ENCODE measurements at places on chromosomes 5 and 9.

DNA sequence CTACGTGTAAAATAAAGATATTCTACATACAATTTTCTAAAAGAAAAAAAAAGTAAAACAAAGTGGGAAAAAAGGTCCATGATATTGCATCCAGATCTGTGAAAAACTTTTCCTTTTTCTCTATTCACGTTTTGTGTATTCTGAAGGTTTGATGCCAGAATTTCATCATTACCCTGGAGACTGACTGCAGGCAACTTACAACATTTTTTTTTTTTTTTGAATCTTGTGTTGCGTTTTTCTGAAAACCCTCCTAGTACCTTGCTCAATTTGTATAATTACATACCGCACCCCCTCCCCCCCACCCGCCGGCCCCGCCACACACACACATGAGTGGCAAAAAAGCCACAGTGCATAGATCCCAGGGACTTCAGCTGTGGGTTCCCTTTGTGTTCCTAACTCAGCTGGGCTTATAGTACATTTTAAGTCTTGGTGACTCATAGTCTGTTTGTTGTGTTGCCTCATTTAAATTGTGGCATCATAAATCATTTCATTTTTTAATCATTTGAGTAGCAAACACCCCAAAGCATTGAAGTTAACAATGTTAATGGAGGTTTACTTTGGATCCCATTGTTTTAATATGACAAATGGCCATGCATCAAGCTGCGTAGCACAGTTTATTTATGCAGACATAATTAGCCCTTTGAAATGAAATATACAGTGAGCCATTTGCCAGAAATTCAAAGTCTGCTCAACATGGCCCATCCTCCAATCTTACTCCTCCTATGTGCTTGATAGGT, 36.0 kb downstream of the PRDM6 start:
- DNase-seq = no peak

GRCh38 chr5:60821488-60822284, 22.4 kb downstream of the ELOVL7 start:
- no peak for DNase-seq

DNA sequence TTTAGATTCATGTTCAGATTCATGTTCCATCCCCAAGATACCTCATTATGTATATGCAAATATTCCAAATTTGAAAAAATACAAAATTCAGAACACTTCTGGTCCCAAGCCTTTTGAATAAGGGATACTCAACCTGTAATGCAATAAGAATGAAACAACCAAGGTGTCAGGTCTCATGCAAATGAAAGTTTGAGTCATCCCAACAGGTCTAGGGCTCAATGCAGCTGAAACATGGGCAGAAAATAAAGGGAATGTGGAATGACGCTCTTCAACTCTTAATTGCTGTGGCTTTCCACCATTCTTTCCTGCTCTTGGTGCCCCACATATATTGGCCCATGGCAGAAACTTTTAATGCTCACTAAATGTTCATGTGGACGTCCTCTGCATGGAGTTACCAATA, 107.3 kb upstream of the DAPK1 start:
- no peak for DNase-seq

DNA sequence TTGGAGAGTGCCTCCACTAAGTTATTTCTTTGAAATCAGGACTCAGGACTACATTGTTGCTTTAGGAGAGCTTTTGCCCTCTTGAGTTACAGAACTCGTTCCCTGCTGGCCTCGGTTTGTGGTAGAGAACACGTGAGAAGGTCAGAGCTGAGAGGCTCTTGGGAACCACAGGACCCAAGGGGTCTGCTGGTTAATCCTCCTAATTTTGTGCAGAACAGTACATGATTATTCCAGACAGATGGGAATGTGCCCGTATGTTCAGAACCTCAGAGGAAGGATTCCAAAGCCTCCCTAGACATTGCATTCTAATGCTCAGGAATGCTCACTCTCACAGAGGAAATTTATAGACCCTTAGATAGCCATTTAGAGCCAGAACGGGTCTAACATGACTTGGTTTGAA, 25.2 kb upstream of the BASP1 start:
- DNase-seq = no peak

GRCh38 chr5:27240791-27241190, 202.4 kb upstream of the CDH9 start:
- DNase-seq = no peak

DNA sequence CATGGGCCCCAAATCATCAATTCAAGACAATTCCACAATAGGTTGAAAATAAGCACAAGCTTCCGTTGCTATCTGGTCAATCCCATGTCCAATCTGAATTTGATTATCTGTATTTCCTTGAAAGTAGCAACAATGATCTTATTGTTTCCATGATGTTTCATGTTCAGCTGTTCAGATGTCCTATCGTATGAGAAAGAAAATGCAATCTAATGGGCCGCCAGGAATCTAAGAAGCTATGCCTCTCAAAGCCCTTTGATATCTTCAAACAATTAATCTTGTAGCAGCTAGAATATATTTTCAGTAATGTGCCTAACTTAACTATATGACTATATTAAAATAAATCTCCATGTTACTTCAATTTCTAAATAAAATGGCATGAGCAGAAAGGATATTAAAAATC, 32.1 kb upstream of the ALDOB start:
- DNase-seq = no peak

- DNase-seq = no peak
Measured at GRCh38 chr5:133569347-133569746, 43.0 kb downstream of the FSTL4 start.

- no peak for DNase-seq
Measured at GRCh38 chr9:38026840-38027527, 42.0 kb downstream of the SHB start.

GRCh38 chr5:64384765-64385164, 121.0 kb upstream of the RGS7BP start:
- no peak for DNase-seq

DNA sequence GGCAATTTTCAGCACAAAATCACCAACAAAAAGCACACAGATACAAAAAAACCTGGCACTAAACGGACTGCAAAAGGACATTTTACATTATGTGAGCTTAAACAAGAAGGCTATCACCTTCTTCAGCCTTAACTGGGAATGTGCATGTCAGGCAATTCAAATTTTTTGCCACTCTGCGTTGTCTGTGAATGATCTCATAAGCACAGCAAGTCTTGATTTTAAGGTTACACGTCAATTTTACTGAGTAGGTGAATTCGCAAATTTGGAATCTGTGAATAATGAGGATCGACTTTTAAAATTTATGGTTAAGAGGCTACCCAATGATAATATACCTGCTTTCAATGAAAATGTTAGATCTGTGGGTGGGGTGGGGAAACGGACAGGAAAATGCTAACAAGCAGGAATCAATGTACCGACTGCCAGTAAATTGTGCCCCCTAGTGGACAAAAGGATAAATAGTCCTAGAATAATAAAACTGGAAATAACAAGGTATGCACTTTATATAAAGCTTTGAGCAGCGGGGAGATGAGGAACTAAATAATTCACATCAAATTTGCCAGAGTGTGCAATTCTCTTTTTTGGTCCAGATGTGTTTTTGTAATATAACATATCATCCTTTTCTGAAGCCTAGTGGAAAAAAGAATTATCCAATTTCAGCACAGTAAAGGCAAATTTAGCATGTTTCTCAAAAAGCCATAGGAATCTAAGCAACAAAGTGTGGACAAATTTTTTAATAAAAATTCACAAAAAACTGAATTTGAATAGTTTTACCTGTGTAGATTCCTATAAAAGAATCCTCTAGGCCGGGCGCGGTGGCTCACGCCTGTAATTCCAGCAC, 20.5 kb downstream of the EQTN start:
- no peak for DNase-seq

DNA sequence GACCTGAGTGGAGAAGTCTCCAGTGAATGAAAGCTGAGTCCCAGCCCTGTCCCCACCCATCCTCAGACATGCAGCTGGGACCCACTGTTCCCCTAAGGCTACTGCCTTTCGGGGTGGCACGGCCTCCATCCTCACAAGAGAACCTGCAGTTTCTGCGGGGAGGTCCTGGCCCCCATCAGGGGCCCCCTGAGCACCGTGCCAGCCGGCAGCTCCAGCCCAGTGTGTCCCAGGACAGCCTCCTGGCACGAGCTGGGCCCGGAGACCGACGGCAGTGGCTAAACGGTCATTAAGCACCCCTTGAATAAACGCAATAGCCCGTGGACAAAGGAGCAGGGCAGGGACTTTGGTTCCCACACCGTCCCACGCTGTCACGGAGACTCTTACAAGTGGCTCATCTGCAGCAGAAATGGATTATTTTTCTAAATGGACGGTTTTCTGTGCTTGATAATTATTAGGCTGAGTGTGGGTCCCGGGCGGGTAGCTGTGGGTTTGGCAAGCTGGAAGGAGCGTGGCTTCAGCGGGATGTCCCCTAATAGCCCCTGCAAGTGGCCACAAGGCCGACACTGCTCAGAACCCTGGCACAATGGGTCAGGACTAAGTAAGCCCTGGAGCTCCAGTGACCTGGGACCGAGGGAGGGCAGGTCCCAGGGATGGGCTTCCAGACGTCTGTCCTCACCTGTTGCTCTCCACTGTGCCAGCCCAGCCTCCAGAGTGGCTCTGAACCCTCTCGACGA, 17.4 kb downstream of the FAM78A start:
- DNase-seq = no peak

GRCh38 chr9:19615036-19615624, 173.7 kb downstream of the SLC24A2 start:
- DNase-seq = no peak

- no peak for DNase-seq
Measured at GRCh38 chr5:127326431-127326830, 35.8 kb downstream of the MEGF10 start.

Measured in activated CD4-positive, alpha-beta T cell treated with anti-CD3 and anti-CD28 coated beads for 1 hour (primary cell).